ENCODE measurements at places on chromosomes 2 and 18. TPM values are rescaled to one million over a fixed set of nuclear protein-coding genes. Genes with fewer than 3 reads are reported as not detected.

GRCh38 chr2:64533882-64534281, 9.8 kb downstream of the AFTPH start:
- DNase-seq: no peak
- H3K4me3 ChIP-seq: no peak overlapping the region
- no peaks in the 10 kb centered on the region for H3K4me1 ChIP-seq

Gene ZNF804A
- 23.1 TPM for total RNA-seq

DNA sequence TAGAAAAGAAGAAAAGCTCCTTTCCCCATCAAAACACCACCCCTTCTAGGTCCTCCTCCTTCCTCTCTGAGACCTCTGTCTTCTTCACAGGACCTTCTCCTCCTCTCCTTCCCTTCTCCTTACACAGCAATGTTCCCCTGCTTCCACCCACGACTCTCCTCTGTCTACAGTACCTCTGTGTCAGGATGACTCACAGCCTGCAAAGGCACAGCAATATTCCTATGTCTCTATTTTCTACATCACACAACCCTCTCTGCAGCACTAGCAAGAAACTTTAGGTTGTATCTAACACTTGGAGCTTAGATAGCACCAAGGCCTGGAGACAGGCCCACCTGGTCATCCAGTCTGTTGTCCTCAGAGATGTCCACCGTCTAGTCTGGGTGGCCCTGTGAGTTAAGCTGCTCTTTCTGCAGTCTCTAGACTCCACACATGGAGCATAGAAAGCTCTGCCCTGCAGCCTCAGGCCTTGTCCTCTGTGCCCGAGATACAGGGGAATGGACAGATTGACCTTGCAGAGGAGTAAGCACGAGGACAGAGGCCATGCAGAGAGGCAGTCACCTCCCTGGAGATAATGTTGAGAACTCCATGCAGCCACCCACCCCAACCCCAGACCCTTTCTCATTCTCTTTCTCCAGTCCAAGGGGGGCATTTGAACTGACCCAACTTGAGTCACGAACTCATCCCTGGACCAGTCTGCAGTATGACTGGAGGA, 212.0 kb downstream of the TNS1 start:
- H3K4me1 ChIP-seq: no peaks in the 10 kb centered on the region
- H3K27ac ChIP-seq: no peak overlapping the region
- no peak overlapping the region for H3K4me3 ChIP-seq

DNA sequence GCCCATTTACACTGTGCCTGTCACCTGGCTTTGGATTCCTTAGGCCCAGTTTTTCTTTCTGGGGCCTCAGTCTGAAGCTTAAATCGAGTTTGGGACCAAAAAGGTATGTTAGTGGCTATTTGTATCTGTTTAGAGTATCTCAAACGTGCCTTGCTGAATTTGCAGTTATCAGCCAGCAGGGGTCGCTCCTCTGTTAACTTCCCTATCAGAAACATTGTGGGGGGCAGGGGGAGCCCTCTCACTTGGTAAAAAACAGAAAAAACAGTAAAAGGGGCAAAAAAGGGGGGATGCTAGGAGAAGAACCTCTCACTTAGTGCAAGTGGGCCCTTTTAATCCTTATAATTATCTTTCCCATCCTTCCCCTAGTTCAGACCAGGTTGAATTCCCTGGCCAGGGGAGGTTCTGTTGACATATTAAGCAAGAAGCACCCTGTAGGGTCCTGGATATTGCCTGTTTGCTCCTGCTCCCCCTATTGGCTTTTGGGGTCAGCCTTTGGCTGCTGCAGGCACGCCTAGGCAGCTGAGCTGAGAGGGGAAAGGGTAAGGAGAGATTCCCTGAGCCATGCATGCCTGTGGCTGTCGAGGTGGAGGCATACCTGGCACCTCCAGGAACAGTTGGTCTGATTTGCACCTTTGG, 8.8 kb upstream of the IFIH1 start:
- H3K36me3 ChIP-seq: peaks cover 9% of the 10 kb centered on the region
- DNase-seq: no peak
- no peak overlapping the region for H3K27ac ChIP-seq
- H3K4me3 ChIP-seq: no peak overlapping the region
- peaks cover 12% of the 10 kb centered on the region for H3K4me1 ChIP-seq

DNA sequence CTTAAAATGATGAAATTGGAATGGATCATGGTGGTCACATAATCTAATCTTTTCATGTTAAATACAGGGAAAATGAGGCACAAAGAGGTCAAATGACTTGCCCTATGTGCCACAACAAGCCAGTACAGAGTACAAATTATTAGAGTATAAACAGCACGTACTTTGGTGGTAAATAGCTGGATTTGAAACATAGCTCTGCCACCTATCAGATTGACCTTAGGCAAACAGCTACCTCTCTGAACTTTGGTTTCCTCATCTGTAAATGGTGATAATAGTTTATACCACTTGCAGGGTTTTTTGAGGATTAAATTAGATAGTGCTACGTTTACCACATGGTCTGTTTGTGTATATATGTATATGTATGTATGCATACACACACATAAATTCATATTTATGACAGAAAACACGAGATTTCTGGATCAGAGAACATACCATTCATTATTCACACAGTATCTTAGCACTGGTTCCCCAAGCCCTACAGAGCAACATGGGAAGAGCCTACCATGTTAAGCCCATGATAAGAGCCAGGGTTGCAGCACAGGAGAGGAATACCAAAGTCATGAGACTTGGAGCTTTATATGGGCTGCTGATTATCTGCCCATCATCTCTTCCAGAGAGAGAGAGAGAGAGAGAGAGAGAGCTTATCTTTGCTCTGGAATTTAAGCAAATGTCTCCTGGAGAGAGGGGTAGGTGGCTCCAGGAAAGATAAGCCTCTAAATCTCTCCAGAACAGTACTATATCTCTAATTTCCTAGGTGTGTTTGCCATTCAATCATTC, 73.5 kb downstream of the MDH1 start:
- no peak overlapping the region for H3K4me3 ChIP-seq
- H3K27ac ChIP-seq: no peak overlapping the region
- no peak for DNase-seq
- no peaks in the 10 kb centered on the region for H3K4me1 ChIP-seq
- no peaks in the 10 kb centered on the region for H3K36me3 ChIP-seq
- H3K27me3 ChIP-seq: no peaks in the 10 kb centered on the region

DNA sequence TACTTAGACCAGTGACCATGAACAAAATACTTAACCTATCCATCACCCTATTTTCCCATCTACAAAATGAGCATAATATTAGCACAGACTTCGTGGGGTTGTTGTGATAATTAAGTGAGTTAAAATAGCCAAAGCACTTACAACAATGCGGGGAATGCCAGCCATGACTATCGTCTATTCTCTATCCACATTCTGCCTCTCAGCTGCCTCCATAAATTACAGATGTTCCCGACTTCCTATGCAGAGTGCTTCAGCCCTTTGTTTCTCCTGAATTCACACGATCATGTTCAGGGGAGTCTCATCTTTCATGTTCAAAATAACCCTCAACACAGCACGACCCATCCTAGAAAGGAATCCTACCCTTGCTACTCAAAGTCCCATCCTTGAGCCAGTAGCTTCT, 211.6 kb downstream of the EN1 start:
- H3K27ac ChIP-seq: no peak overlapping the region
- H3K4me3 ChIP-seq: no peak overlapping the region
- H3K36me3 ChIP-seq: no peaks in the 10 kb centered on the region
- no peaks in the 10 kb centered on the region for H3K27me3 ChIP-seq
- H3K4me1 ChIP-seq: peaks cover 23% of the 10 kb centered on the region

- no peaks in the 10 kb centered on the region for H3K4me1 ChIP-seq
- H3K27me3 ChIP-seq: no peaks in the 10 kb centered on the region
- no peaks in the 10 kb centered on the region for H3K36me3 ChIP-seq
- H3K27ac ChIP-seq: no peak overlapping the region
- no peak for DNase-seq
- H3K4me3 ChIP-seq: no peak overlapping the region
Observed at GRCh38 chr2:71633086-71633485, 179.7 kb downstream of the DYSF start.

- DNase-seq: peak; percentile 85
- H3K36me3 ChIP-seq: no peaks in the 10 kb centered on the region
- no peaks in the 10 kb centered on the region for H3K27me3 ChIP-seq
- no peak overlapping the region for H3K27ac ChIP-seq
- H3K4me1 ChIP-seq: peaks cover 32% of the 10 kb centered on the region
Observed at GRCh38 chr18:49858309-49859020, 45.1 kb upstream of the ACAA2 start.

GRCh38 chr2:9333591-9334171, 89.6 kb downstream of the ITGB1BP1 start:
- no peak overlapping the region for H3K4me3 ChIP-seq
- peak; percentile 40 for DNase-seq
- H3K4me1 ChIP-seq: peaks cover 6% of the 10 kb centered on the region
- no peak overlapping the region for H3K27ac ChIP-seq

Gene RPE
- total RNA-seq: 38.1 TPM

DNA sequence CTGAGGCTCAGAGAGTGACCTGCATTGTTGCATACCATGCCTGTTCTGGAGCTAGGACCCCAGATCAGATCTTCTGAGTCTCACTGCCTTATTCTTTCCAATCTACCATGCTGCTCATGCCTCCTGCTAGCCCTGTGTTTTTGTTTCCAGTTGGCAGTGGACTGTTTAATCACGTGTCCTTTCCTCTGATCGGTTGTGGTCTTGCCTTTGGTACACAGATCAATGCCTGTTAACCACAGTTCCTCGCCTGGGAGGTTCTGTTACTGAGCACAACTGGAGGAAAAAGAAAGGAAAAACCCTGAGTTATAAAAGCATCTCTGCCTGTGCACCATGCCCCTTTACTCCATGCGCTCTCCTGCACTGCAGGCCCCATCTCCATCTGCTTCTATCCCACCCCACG, 329.1 kb downstream of the SETBP1 start:
- peaks cover 23% of the 10 kb centered on the region for H3K4me1 ChIP-seq
- H3K4me3 ChIP-seq: no peak overlapping the region
- peaks cover 7% of the 10 kb centered on the region for H3K36me3 ChIP-seq
- no peak for DNase-seq
- peaks cover 4% of the 10 kb centered on the region for H3K27me3 ChIP-seq

GRCh38 chr2:60745761-60746160, 10.3 kb upstream of the PAPOLG start:
- peaks cover 4% of the 10 kb centered on the region for H3K4me1 ChIP-seq
- DNase-seq: no peak
- H3K27ac ChIP-seq: no peak overlapping the region

DNA sequence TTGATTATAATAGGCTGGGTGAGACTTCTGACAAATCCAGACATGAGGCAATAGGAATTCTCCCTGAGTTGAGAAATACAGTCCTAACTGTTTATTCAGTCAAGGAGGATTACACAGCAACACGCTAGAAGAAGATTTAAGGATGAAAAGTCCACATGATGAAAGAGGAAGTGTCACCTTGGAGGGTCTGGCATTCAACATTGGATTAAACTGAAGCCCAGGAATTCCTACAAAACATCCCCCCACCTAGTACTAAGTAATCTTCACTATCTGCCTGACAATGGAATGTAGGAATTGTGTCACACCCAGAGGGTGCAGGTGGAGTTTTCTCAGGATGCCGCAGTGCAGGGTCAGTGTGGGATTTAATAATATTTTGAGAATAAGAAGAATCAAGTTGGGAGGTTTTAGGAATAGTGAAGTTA, 142.4 kb downstream of the SOCS6 start:
- no peaks in the 10 kb centered on the region for H3K27me3 ChIP-seq
- H3K36me3 ChIP-seq: no peaks in the 10 kb centered on the region
- DNase-seq: no peak
- no peak overlapping the region for H3K4me3 ChIP-seq
- no peak overlapping the region for H3K27ac ChIP-seq
- H3K4me1 ChIP-seq: no peaks in the 10 kb centered on the region

DNA sequence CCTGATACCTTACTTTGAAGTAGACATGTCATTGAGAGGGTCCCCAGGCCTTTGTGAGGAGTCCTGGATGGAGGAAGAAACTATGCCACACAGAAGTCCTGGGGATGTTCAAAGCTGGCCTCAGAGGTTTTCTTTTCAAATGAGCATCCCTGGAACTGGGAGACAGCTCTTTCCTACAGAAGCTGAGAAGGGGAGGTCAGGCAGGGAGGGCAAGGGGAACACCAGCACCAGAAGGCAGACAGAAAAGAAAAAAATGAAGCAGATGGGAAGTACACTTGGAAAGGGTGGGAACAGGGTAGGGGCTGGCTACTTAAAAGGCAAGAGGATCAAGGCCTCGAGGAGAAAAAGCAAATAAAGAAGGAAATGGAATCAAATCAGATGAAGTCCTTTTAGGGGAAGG, 120.0 kb downstream of the FMNL2 start:
- H3K27ac ChIP-seq: peak overlapping the region; percentile 97
- H3K4me1 ChIP-seq: peaks cover 54% of the 10 kb centered on the region
- DNase-seq: no peak
- H3K27me3 ChIP-seq: peaks cover 11% of the 10 kb centered on the region
- H3K36me3 ChIP-seq: no peaks in the 10 kb centered on the region

GRCh38 chr2:98379311-98380202, 33.3 kb downstream of the CNGA3 start:
- H3K27me3 ChIP-seq: peaks cover 5% of the 10 kb centered on the region
- H3K27ac ChIP-seq: no peak overlapping the region
- no peak overlapping the region for H3K4me3 ChIP-seq
- peaks cover 10% of the 10 kb centered on the region for H3K4me1 ChIP-seq
- H3K36me3 ChIP-seq: no peaks in the 10 kb centered on the region
- DNase-seq: no peak

DNA sequence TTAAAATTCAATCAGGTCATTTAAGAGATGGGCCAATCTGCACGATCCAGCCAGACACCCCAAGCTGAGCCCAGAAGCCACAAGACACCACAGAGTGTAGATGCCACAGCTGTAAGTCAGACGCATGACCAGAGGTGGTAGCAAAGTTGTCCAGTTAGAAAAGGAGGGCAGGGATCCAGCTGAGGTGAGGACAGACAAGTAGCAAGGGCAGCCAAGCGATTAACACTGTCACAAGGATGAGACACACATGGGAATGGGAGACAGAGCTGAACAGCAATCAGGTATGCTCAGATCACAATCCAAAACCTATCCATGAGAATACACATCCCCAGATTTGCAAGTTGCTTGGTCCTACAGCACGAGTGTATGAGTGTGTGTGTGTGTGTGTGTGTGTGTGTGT, 143.4 kb upstream of the STK17B start:
- no peak overlapping the region for H3K4me3 ChIP-seq
- no peak overlapping the region for H3K27ac ChIP-seq
- H3K27me3 ChIP-seq: peaks cover 6% of the 10 kb centered on the region
- DNase-seq: no peak

- H3K27me3 ChIP-seq: no peaks in the 10 kb centered on the region
Observed at GRCh38 chr2:9573013-9573720, 17.5 kb upstream of the ADAM17 start.

DNA sequence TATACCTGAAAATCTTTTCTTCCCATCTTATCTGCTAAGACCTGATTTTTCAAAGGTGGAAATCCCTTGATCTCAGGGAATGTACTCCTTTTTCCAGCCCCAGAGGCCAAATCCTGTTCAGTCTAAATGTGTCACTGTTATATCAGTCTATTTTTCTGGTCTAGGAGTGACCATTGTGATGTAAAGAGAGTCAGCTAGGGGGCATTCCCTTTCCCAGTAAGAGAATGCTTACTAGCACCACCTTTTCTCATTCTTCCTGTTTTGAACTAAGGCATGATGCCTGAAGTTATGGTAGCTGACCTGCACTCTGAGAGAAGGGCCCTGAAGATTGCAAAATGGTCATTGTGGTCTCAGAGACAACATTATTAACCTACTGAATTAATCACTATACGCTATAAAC, 124.1 kb upstream of the XIRP2 start:
- H3K4me3 ChIP-seq: no peak overlapping the region
- H3K27me3 ChIP-seq: no peaks in the 10 kb centered on the region
- DNase-seq: no peak
- no peak overlapping the region for H3K27ac ChIP-seq

Measured in glutamatergic neuron (in vitro differentiated cells).